ENCODE measurements at places on chromosomes 2 and 18.

DNA sequence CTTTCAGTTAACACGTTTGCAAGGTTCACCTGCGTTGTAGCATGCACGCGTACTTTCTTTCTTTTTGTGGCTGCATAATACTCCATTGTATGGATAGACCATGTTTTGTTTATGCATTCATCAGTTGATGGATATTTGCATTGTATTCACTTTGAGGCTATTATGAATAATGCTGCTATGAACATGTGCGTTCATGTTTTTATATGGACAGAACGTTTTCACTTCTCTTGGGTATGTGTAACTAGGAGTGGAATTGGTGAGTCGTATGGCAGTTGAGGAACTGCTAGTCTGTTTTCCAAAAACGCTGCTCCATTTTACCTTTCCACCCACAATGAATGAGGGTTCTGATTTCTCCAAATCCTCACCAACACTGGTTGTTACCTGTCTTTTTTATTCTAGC is 244.3 kb downstream of the GLI2 start:
- DNase-seq: no peak

- no peak for DNase-seq
These were observed 52.1 kb upstream of the EPB41L5 start for GRCh38 chr2:119960821-119961220.

DNA sequence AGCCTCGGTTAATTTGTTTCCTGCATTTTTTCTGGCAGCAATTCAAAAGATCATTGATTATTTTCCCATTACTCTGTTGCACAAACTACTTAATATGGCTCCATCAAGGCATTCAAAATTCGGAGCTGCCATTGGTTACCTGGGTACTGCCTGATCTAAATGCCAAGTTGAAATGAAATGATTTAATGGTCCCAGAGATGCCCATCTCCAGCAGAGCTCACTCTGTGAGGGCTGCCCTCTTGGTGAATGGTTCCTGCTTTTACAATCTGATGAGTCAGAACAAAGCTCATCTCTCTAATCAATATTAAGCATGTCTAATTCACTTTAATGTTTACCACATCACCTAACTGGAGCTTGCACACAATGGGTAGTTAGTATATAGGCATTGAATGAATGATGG is 126.1 kb downstream of the CTNNA2 start:
- no peak for DNase-seq

DNA sequence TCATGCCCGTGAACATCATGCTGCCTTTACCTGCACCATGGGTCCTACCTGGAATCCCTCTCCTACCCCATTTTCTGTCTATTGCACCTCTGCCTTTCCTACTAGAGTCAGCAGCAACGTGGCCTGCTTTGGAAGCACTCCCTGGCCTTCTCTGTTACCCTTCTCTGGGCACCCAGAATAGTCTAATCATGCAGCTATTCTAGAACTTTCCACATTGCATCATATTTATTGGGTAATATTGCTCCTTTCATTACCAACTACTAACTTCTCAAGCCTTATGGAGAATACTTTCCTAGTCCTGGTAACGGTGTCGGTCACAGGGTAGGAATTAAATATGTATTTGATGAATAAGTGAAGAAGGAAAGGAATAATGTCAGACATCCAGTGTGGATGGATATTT is 33.3 kb upstream of the CREG2 start:
- no peak for DNase-seq

- peak; percentile 17 for DNase-seq
These were observed 4.8 kb upstream of the STAT4 start for GRCh38 chr2:191155608-191156071.

- DNase-seq: no peak
These were observed 136.0 kb downstream of the MYO3B start for GRCh38 chr2:170313992-170314348.

- no peak for DNase-seq
These were observed 232.7 kb upstream of the SMAD2 start for GRCh38 chr18:48162956-48163737.

GRCh38 chr2:12320991-12321641 is 395.6 kb upstream of the TRIB2 start:
- DNase-seq: no peak
